Erythroblast (primary cell): ENCODE measurements at places on chromosomes 5 and 9.

- peak; percentile 52 for DNase-seq
Measured at GRCh38 chr9:133609311-133610098, at the start of gene FAM163B. TSS of gene FAM163B (minus strand) at chr9:133609389. CDS start at chr9:133580223, 29,166 bp downstream.

- peak; percentile 44 for DNase-seq
Measured at GRCh38 chr9:131776473-131776872, 36.6 kb upstream of the RAPGEF1 start.

- DNase-seq, result peak; percentile 28
Measured at GRCh38 chr5:59768152-59769040, 125.1 kb downstream of the PDE4D start.

- DNase-seq, result no peak
Measured at GRCh38 chr9:123871781-123872180, 58.1 kb downstream of the DENND1A start.

DNA sequence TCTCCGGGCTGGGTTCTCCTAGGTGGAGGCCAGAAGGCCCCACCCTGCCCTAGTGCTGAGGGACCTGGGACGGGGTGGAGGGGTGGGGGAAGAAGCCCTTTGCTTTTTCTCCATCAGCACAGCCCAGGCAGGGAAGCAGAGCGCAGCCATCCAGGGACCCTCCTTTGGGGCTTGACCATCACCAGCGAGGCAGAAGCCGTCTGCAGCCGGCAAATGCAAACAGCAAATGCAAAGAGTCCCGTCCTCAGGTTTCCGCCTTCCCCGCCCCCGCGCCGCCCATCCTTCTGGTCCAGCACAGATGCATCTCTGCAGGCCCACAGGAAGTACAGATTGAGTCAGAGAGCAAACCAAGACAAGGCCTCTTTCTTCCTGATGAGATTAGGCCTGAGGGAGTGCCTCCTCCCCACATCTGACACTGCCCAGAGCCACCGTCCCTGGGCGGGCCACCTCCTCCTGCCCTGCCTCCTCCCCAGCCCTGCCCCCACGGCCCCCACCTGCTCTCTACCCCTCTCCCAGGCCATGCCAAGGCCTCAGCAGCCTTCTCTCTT, 23.4 kb downstream of the CORO2A start:
- no peak for DNase-seq

GRCh38 chr5:8528106-8528505, 659.2 kb downstream of the MTRR start:
- DNase-seq, result no peak

- no peak for DNase-seq
Measured at GRCh38 chr5:82436291-82436690, 158.1 kb upstream of the RPS23 start.

DNA sequence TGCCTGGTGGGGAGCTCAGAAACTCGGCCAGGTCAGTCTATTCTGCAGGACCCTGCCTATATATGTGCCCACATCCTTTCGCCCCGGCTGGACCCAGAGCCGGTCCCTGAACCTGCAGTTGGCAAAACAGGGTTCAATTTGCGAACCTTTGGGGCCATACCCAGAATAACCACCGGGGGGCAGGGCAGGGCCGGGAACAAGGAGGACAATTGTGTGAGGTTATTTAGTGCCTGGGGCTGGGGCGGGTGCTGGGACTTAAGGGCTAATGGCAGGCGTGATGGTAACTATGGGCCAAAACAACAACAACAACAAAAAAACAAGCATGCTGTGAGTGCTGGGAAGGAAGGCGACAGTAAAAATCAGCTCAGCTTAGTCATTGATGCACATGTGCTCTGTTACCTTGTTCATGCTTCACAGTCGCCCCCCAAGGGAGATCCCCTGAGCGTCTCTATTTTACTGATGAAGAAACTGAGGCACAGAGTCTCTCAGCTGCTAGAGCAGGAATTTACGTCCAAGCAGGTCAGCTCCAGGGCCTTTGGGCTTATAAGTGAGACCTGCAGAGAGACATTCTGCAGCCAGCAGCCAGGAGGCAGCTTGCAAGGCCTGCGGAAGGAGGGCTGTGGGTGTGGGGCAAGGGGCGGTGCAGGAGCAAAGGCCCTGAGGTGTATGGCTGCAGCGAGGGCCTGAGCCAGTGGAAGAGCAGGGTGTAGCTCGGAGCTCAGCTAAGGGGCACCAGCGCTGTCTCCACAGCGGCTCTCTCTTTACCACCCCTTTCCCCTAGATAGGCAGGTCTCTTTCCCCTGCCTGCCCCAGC, 106.0 kb downstream of the PHF2 start:
- peak; percentile 51 for DNase-seq

DNA sequence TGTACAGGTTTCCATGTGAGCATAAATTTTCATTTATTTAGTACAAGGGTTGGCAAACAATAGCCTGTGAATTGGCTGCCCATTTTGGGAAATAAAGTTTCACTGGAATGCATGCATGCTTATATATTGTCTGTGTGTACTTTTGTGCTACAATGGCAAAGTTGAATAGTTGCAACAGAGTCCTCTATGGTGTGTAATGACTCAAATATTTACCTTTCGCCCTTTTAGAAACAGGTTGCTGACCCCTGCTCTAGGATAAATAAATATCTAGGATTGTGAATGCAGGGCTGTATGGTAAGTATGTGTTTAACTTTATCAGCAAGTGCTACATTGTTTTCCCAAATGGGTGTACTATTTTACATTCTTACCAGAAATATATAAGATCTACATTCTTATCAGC, 47.2 kb downstream of the XRCC4 start:
- no peak for DNase-seq

GRCh38 chr5:93078082-93079038, 502.7 kb downstream of the NR2F1-AS1 start:
- DNase-seq, result no peak

DNA sequence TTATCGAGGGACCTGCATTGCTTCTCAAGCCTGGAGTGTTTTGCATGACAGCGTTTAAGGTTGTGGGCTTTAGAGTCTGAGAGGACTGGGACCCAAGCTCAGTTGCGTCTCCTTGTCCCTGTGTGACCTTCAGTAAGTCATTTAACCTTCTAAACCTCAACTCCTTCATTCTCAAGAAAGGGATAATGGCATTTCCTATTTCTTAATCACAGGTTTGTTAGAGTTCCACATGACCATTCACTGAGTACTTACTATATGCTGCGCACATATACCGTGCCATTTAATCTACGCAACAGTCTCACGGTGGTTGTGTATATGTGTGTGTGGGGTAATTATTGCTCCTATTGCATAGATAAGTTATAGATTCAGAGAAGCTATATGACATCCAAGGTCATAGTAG, 76.3 kb downstream of the MACROH2A1 start:
- no peak for DNase-seq

DNA sequence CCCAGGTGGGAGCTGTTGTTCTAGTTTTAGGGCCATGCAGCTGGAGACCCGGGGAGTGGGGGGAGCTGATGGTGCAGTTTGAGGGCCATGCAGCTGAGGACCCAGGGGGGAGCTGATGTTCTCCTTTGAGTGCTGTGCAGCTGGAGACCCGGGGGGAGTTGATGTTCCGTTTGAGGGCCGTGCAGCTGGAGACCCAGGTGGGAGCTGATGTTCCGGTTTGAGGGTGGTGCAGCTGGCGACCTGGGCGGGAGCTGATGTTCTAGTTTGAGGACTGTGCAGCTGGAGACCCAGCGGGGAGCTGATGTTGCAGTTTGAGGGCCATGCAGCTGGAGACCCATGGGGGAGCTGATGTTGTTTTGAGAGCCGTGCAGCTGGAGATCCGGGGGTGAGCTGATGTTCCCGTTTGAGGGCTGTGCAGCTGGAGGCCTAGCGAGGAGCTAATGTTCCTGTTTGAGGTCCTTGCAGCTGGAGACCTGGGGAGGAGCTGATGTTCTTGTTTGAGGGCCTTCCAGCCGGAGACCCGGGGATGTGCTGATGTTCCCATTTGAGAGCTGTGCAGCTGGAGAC, 14.6 kb downstream of the PDCD6 start:
- no peak for DNase-seq

DNA sequence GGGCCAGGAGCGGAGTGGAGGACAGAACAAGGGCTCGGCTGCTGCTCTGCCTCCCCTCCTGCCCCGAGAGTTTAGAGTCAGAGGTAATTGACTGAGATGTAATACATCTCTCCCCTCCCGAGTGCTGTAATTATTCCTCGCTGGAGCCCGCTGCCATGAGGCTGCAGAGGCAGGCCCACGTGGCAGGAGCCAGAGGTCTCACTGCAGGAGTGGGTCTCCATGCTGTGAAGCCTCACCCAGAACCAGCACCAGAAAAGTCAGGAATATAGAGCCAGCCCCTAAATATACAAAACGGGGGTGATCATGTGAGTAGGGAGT, 2.5 kb downstream of the FAM163B start:
- DNase-seq, result no peak

- DNase-seq, result peak; percentile 80
Measured at GRCh38 chr5:33441241-33442177, 744 bp downstream of the TARS1 start.

DNA sequence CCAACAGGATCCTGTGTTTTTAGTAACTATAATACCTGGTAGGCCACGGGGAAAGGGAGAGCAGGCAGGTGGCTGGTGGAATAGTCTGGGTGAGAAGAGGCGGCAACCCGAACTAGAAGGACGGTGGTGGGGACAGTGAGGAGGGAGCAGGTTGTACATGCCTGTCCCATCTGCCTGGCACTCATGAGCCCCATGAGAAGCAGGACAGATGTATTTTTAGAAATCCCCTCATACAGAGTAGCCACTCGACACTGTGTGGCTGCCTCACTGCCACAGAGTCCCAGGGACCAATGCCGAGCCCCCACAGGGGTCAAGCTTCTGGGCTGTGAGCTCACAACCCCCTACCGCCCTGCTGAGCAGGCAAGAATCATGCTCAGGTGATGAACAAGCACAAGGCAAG, 136.6 kb downstream of the SEC61B start:
- DNase-seq, result no peak

DNA sequence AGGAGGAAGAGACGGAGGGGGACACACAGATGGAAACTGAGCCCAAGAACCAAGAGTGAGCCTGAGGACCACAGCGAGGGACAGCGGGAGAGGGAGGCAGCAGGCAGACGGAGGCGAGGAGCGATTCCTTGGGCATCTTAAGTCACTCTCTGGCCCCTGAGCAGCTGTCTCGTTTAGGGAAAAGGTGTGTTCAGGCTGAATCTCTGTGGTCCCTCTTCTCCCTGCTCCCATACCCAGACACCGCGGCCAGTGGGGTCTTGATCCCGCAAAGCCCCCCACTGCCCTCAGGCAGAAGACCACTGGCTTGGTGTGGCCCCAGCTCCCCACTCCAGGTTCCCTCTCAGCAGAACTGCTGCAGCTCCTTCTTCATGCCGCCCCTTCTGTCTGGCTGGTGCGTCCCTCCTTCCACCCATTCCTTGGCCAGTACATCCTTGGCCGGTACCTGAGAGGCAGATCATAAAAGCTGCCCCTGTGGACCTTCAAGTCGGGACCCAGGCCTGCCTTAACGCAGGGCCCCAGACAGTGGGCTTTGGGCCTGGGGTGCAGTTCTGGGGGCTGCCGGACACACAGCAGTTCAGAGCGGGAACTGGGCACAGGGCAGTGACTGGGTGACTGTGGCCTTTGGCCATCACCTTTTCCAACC, 5.8 kb upstream of the RALGDS start:
- no peak for DNase-seq

- DNase-seq, result no peak
Measured at GRCh38 chr5:55278778-55279177, 28.7 kb downstream of the DHX29 start.

DNA sequence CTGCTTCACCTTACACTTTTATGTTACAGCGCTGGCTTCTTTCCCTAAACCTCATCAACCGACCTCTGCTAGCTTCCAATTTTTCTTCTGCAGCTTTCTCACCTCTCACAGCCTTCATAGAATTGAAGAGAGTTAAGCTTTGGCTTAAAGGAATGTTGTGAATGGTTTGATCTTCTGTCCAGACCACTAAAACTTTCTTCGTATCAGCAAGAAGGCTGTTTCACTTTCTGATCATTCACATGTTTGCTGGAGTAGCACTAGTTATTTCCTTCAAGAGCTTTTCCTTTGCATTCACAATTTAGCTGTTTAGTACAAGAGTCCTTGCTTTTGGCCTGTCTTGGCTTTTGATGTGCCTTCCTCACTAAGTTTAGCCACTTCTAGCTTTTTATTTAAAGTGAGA, 49.5 kb downstream of the NR3C1 start:
- DNase-seq, result no peak

- no peak for DNase-seq
Measured at GRCh38 chr5:168443533-168443932, 42.7 kb upstream of the RARS1 start.

- no peak for DNase-seq
Measured at GRCh38 chr9:70566066-70566465, 151.6 kb upstream of the KLF9 start.

- DNase-seq, result no peak
Measured at GRCh38 chr9:83285445-83286225, 222.7 kb upstream of the RASEF start.

GRCh38 chr5:65366655-65367054, 115.1 kb downstream of the ADAMTS6 start:
- no peak for DNase-seq

GRCh38 chr5:10461041-10461440, 19.4 kb downstream of the ROPN1L start:
- DNase-seq, result no peak

GRCh38 chr9:89779405-89780203, 174.8 kb downstream of the GADD45G start:
- DNase-seq, result no peak
